Stomach (tissue), 19 donors: ENCODE measurements at places on chromosomes 11 and 22. TPM values are rescaled to one million over a fixed set of nuclear protein-coding genes. Genes with fewer than 3 reads are reported as not detected.

Gene MS4A6A
- 56.2 TPM for total RNA-seq

Gene GRIK4
- not detected for total RNA-seq

DNA sequence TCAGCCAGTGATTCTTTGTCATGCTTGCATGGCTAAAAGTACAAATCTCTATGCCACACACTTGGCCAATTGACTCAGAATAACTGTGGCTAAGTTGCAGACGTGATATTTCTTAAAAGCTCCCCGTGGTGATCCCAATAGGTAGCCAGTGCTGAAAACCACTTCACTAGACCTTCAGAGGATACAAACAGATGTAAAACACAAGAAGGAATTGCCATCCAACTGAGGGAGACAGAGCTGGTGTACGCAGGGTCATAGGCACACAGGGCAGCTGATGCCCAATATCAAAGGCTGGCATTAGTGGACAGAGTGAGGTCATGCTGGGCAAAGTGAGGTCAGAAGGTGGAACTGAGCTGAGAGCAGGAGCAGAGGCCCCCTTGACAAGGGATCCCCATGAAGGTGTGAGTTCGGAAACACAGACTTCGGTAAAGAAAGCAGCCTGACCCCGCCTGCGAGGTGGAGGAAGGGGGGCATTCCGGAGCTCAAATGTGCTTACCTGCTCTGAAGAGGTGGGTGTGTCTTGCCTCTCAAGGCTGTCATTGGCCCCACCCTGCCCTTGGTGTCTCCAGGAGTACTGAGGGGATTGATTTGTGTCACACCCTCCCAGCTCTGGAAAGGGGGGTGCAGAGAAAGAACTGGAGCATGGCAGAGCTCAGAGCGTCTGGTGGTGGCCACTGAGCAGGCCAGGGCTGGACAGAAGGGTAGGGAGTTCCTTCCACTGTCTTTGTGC, 344.9 kb upstream of the B3GAT1 start:
- no peaks in the 10 kb centered on the region for H3K27me3 ChIP-seq
- H3K4me3 ChIP-seq, result no peak overlapping the region
- no peak overlapping the region for H3K27ac ChIP-seq

DNA sequence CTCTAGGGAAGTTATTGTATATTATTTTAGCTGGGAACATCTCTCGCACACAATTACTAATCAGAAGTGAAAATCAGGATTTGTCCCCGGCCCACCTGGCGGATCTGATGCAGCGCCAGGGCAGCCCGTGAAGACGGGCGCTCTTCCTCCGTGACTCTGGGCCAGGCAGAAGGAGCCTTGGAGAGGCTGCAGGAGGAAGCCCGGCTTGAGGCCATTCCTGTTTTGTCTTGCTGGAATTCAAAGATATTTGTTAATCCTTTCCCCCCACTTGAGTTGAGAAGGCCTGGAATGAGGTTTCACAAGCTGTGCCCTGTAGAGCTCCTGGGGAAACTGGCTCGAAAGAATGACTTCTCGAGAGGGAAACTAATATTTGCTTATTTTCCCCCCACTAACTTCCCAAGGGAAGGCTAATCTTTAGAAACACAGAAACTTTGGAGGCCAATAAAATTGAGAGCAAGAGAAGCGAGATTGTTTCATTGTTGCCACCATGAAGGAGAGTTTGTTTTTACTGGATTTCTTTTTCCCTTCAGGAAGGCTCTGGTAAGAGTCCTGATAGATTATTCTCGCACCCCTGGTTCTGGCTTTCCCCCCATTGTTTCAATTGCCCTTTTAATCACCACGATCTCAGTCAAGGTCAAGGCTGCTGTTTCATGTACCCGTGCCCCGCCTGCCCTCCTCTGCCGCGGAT, 92.8 kb upstream of the SEPTIN5 start:
- H3K27ac ChIP-seq, result no peak overlapping the region
- no peak for DNase-seq
- no peaks in the 10 kb centered on the region for H3K36me3 ChIP-seq
- H3K4me3 ChIP-seq, result no peak overlapping the region
- H3K27me3 ChIP-seq, result peaks cover 9% of the 10 kb centered on the region

Gene SMIM35
- not detected for total RNA-seq

GRCh38 chr11:78234006-78234405, 45.3 kb downstream of the USP35 start:
- H3K27ac ChIP-seq, result no peak overlapping the region
- H3K36me3 ChIP-seq, result no peaks in the 10 kb centered on the region
- DNase-seq, result no peak
- H3K27me3 ChIP-seq, result no peaks in the 10 kb centered on the region

Gene ATG2A
- total RNA-seq, result 46.1 TPM

DNA sequence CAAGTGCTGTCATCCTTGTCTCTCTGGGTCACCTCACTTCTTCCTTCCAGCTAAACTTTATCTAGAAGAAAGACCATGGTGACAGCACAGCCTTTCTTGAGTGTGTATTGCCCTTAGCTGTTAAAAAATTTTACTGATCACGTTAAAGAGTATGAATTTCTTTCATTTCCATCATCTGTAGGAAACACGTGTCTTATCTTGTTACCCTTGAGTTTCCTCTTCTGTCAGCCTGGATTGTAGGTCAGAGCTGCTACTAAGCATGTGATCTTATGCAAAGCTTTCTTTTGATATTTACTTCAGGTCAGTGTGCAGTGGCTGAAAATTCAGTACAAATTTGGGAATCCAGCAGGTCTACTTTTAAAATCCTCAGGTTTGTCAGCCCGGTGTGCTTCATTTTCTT, 512.2 kb upstream of the ARHGAP42 start:
- no peaks in the 10 kb centered on the region for H3K4me1 ChIP-seq
- no peaks in the 10 kb centered on the region for H3K27me3 ChIP-seq
- H3K36me3 ChIP-seq, result no peaks in the 10 kb centered on the region
- H3K4me3 ChIP-seq, result no peak overlapping the region

Gene IRF7
- total RNA-seq, result 49.1 TPM

DNA sequence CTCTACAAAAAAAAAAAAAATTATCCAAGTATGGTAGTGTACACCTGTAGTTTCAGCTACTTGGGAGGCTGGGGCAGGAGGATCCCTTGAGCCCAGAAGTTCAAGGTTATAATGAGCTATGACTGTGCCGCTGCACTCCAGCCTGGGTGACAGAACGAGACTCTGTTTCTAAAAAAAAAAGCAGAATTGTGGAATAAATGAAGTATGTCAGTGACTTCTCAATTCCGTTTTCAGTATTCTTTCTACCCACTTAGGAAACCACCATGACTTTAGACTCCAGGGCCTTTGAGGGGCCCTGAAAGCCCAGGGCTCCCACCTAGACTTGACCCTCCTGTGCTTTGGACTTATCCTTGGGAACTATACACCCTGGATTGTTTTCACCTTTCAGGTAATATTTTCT, 6.5 kb upstream of the NUP160 start:
- H3K4me1 ChIP-seq, result peaks cover 9% of the 10 kb centered on the region
- H3K27me3 ChIP-seq, result no peaks in the 10 kb centered on the region
- H3K36me3 ChIP-seq, result no peaks in the 10 kb centered on the region
- H3K4me3 ChIP-seq, result no peak overlapping the region

GRCh38 chr11:1303973-1304372, 5.5 kb downstream of the TOLLIP start:
- H3K4me3 ChIP-seq, result no peak overlapping the region
- peaks cover 19% of the 10 kb centered on the region for H3K36me3 ChIP-seq
- H3K27ac ChIP-seq, result peak overlapping the region; percentile 77
- H3K27me3 ChIP-seq, result no peaks in the 10 kb centered on the region
- peak; percentile 56 for DNase-seq
